AG10803 (cell line): ENCODE measurements at places on chromosomes 7 and 10.

- DNase-seq = peak; percentile 62
Observed at GRCh38 chr10:59465088-59465487, 102.7 kb upstream of the FAM13C start.

- DNase-seq = no peak
Observed at GRCh38 chr10:3213758-3214515, 41.4 kb upstream of the PITRM1 start.

- peak; percentile 91 for DNase-seq
Observed at GRCh38 chr7:17690030-17690429, 250.3 kb downstream of the SNX13 start.

DNA sequence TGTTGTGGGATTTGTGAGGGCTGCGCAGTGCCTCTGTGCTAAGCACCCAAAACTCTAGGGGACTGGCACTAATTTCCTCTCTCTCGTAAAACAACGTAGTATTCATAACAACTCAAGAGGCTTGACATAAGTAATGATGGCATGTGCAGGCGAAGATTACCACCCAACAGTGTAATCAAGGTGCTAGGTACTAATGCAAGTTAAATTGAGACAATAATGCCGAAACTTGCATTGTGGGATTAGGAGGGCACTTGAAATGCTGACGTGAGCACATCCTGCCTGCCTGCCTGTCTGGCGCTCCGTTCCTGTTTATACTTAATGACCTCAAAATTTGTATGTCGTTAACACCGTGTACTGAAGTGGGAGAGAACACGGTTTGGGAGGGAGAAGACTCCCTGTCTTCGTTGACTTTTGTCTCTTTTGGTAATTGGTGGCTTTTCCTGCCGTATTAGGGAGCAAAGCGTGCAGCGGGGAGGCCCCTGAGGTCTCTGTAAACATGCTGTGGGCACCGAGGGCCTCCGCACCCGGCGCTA is 139.0 kb downstream of the MGMT start:
- no peak for DNase-seq

DNA sequence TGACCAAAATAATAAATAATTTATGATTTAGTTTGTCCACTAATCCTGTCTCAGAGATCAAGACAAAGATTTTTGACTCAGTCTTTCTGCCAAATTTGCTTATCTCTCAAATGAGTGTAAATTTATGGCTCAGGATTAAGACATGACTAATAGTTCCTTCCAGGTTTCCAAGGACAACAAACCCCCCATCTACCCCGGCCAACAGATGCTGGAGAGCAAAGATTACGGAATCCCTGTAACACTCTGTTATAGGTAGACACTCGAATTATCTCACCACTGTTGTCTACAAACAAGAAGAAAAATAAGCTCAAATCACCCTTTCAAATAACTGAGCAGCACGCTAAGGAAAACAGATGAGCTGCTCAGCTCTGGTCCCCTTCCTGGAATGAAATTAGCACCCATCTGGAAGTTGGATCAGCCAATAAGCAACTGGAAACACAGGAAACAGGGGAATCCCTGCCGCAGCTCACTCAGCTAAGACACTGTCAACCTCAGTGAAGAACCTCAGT is 56.8 kb upstream of the SVIL start:
- DNase-seq = peak; percentile 36

- no peak for DNase-seq
Observed at GRCh38 chr10:8279598-8279997, 225.1 kb downstream of the GATA3 start.

DNA sequence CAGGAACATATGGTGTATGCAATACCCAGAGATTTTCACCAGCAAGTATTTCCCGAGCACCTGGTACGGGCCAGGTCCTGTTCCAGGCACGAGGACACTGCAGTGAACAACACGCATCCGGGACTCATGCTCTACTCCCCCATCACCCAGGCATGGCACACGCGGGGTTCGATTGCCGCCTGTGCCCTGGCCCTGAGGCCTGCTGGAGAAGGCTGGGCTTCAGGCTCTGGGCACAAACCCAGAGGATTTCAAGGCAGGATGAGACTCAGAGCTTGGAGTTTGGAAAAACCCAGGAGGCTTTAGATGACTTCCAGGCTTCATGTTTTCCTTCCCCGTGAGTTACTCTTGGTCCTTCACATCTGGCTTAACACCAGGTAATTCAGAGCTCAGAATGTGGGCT is 143.5 kb downstream of the NEURL1 start:
- peak; percentile 55 for DNase-seq
